Fibroblast of the aortic adventitia (primary cell): ENCODE measurements at places on chromosomes 4 and X. TPM values are rescaled to one million over a fixed set of nuclear protein-coding genes. Genes with fewer than 3 reads are reported as not detected.

GRCh38 chr4:159547645-159548308 is 444.9 kb downstream of the RAPGEF2 start:
- DNase-seq, result peak; percentile 17

GRCh38 chrX:37787423-37787869 is 7.6 kb downstream of the CYBB start:
- no peak for DNase-seq

- DNase-seq, result no peak
These were observed 2.7 kb downstream of the NDP start for GRCh38 chrX:43970528-43970927.

DNA sequence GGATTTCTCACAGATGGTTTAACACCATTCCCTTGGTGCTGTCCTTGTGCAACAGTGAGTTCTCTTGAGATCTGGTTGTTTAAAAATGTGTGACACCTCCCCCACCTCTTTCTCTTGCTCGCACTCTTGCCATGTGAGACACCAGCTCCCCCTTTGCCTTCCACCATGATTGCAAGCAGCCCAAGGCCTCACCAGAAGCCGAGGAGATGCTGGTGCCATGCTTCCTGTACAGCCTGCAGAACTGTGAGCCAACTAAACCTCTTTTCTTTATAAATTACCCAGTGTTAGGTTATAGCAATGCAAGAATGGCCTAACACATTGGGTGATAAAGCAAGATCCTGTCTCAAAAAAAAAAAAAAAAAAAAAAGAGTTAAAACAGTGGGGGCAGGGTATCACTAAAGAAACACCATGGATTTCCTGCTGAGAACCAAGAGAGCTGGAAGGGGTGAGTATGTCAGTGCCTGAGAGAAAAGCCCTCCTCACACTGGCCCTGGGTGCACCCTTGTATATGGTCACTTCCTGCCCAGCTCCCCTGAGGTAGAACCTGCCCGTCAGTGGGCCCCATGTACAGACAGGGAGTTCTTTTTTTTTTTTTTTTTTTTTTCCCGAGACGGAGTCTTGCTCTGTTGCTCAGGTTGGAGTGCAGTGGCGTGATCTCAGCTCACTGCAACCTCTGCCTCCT is 46.4 kb downstream of the APOO start:
- DNase-seq, result no peak

- DNase-seq, result no peak
These were observed 567.4 kb downstream of the INPP4B start for GRCh38 chr4:142278663-142279062.

DNA sequence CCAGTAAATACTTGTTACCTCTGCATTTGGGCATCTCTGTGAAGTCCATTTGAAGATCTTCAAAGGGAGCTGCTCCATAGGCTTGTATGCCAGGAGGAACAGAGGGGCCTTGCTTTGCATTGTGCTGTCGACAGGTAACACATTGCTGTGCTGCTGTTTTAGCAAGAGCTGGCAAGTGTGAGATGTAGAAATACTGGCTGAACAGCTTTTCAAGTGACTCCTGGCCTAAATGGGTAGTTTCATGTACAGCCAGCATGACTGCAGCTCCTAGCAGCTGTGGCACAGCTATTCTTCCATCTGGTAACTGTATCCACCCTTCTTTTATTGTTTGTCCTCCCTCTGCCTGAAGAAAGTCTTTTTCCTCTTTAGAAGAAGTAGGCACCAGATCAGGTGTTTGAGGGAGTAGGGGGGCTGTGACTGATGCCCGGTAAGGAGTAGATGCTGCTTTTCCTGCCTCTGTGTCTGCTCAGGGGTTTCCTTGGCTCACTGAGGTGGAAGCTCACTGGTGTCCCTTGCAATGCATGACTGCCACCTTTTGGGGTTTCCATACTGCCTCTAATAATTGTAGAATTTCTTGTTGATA is 965.3 kb downstream of the CCSER1 start:
- no peak for DNase-seq

GRCh38 chrX:21373637-21374162 is 518 bp upstream of the CNKSR2 start:
- no peak for DNase-seq

Gene EXOC1L
- total RNA-seq, result not detected in 2 replicates

Gene ETDB
- total RNA-seq, result not detected in 2 replicates

- no peak for DNase-seq
These were observed 1614.0 kb upstream of the PCDH10 start for GRCh38 chr4:131534944-131535645.

DNA sequence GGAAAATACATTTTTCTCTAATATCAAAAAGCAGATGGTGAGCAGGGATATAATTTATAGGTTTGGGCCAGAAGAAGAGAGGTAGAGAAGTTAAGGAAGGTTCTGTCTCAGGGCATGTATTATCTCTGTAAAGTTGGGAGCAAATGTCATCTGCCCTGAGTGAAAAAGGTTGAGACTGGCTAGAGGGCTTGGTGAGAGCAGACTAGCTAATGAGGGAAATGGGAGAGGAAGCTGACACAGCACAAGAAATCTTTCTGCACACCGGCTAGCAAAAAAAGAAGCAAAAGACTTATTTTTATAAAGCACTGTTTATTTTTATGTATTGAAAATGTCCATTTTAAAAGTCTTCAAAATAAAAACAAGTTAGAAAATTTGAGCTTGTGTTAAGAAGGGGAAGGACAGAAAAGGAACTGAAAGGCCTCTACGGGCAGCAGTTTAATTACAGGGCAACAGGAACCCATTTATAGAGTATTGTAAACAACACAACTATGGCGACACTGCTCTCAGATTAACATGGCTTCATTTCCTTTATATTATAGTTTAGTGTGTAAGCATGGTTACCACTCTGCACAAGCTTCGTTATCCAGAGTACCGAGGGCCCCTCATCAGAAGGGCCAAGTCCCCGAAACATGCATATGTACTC is 17.4 kb downstream of the CD40LG start:
- DNase-seq, result no peak

GRCh38 chr4:73740353-73740778 is at the start of gene CXCL8:
CXCL8 (plus strand) TSS chr4:73740569; CDS start chr4:73740659, 90 bp downstream.
- peak; percentile 83 for DNase-seq

GRCh38 chr4:2484993-2485392 is 16.1 kb downstream of the RNF4 start:
- peak; percentile 34 for DNase-seq
